ENCODE measurements at places on chromosomes 11 and 22.
A peak's percentile ranks its signal among the peaks of the same experiment; 100 is the strongest.

DNA sequence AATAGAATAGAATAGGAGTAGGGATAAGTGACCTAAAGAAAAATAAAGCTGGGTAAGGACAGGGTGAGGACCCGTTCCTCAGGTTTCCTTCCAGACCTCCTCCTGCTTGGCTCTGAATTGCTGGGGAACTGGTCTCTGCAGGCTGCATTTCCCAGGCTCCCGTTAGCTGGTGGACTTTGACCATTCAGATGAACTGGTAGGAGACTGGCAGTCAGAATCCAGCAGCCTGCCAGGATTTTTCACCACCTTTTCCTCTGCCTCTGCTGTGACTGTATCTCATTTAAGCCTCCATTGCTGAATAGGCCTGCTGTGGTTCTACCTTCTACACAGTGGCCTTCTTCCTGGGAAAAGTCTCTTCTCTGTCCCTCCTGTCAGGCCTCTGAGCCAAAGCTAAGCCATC, 24.6 kb upstream of the SMPD1 start:
- no peak overlapping the region for H3K4me3 ChIP-seq
- H3K27ac ChIP-seq = no peak overlapping the region
- no peaks in the 10 kb centered on the region for H3K36me3 ChIP-seq
- no peak for ATAC-seq
- no peaks in the 10 kb centered on the region for H3K4me1 ChIP-seq

DNA sequence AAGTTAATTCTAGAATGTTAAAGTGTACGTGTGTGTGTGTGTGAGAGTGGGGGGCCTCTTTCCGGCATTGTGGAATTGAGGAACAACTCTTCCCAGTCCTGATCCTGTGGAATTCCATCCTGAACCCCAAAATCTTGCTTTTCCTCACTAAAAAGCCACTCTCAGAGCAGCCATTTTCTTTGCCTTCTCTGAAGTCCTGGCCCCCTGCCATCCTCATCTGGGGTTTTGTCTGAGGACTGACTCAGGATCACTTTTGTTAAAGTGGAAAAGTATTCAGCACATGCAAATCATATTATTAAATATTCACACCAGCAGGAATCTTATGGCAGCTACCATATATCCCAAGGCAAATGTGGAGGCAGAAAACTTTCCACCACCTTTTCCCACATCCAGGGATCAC, 3.8 kb downstream of the SCN4B start:
- no peak overlapping the region for H3K4me3 ChIP-seq
- H3K27me3 ChIP-seq = peaks cover 54% of the 10 kb centered on the region
- no peak overlapping the region for H3K27ac ChIP-seq
- H3K36me3 ChIP-seq = no peaks in the 10 kb centered on the region
- ATAC-seq = no peak
- peaks cover 22% of the 10 kb centered on the region for H3K4me1 ChIP-seq

GRCh38 chr11:133545199-133545803, 13.0 kb upstream of the OPCML start:
- peaks cover 32% of the 10 kb centered on the region for H3K27me3 ChIP-seq
- no peaks in the 10 kb centered on the region for H3K36me3 ChIP-seq
- H3K27ac ChIP-seq = no peak overlapping the region
- H3K4me3 ChIP-seq = no peak overlapping the region

DNA sequence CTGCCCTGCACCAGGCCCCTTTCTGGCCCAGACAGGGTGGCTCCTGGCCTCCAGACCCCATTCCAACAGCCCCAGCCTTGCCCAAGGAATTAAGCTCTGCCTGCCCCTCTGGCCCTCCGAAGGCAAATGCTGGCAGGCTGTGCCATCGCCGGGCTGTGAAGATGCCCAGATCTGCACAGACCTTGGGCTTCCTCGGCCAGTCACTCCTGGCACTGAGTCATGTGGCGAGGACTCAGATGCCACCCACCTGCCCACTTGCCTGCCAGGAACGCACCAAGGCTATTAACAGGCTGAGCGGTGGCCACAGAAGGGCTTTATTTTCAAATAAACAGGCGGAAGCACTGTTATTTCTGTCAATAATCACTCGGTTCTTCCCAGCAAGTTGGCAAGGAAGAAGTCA, 50.3 kb upstream of the TTLL12 start:
- peaks cover 27% of the 10 kb centered on the region for H3K4me1 ChIP-seq
- H3K27ac ChIP-seq = no peak overlapping the region
- no peaks in the 10 kb centered on the region for H3K27me3 ChIP-seq
- no peak overlapping the region for H3K4me3 ChIP-seq
- H3K36me3 ChIP-seq = peaks cover 58% of the 10 kb centered on the region
- no peak for ATAC-seq

GRCh38 chr11:73275381-73275750, 3.2 kb downstream of the P2RY6 start:
- no peak overlapping the region for H3K27ac ChIP-seq
- H3K36me3 ChIP-seq = no peaks in the 10 kb centered on the region
- ATAC-seq = no peak
- H3K4me3 ChIP-seq = peak overlapping the region; percentile 10
- H3K4me1 ChIP-seq = no peaks in the 10 kb centered on the region
- peaks cover 7% of the 10 kb centered on the region for H3K27me3 ChIP-seq

GRCh38 chr11:17845431-17845881, 110.9 kb downstream of the KCNC1 start:
- ATAC-seq = peak; percentile 84
- no peak overlapping the region for H3K4me3 ChIP-seq
- peaks cover 5% of the 10 kb centered on the region for H3K36me3 ChIP-seq
- H3K27me3 ChIP-seq = no peaks in the 10 kb centered on the region
- no peak overlapping the region for H3K27ac ChIP-seq

DNA sequence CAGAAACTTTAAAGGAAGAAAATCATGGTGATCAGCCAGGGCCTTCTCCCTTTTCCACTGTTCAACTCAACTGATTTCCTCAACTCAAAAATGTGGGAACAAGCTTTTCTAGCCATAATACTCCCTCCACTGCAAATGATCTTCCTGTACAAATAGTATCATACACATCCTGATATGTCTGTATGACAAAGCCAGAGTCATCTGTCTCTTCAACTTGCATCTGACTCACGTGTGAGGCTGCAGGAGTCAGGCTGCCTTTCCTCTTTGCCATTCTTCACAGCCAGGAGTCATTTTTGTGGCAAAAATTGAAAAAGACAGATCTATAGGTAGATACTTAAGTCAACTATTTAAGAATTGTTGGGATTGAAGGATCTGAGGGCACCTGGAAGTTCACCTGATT, 13.3 kb downstream of the PATZ1 start:
- no peaks in the 10 kb centered on the region for H3K36me3 ChIP-seq
- no peak for ATAC-seq
- peaks cover 9% of the 10 kb centered on the region for H3K4me1 ChIP-seq
- no peaks in the 10 kb centered on the region for H3K27me3 ChIP-seq
- no peak overlapping the region for H3K27ac ChIP-seq
- H3K4me3 ChIP-seq = no peak overlapping the region

- no peak overlapping the region for H3K27ac ChIP-seq
- H3K36me3 ChIP-seq = no peaks in the 10 kb centered on the region
- H3K4me1 ChIP-seq = no peaks in the 10 kb centered on the region
- no peaks in the 10 kb centered on the region for H3K27me3 ChIP-seq
- no peak for ATAC-seq
Measured at GRCh38 chr11:35969089-35970042, 25.5 kb downstream of the LDLRAD3 start.

- H3K36me3 ChIP-seq = no peaks in the 10 kb centered on the region
- H3K4me3 ChIP-seq = no peak overlapping the region
- H3K27ac ChIP-seq = no peak overlapping the region
- ATAC-seq = no peak
- H3K27me3 ChIP-seq = peaks cover 5% of the 10 kb centered on the region
Measured at GRCh38 chr11:39968071-39968470, 1491.4 kb downstream of the LRRC4C start.

DNA sequence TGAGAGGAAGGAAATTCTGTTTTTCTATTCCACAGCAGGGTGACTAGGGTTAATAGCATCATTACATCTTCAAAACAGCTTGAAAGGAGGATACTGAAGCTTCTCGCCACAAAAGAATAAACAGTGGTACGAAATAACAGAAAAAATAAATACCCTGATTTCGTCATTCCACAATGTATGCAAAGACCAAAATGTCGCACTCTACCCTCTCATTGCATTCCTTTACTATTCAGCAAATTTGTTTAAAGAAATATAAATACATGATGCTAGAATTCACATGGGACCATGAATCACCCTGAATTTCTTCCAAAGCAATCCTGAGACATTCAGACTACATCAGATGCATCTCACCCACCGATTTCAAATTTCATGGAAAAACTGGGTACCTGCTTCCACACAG, 112.3 kb upstream of the TOP3B start:
- H3K4me1 ChIP-seq = no peaks in the 10 kb centered on the region
- ATAC-seq = no peak
- H3K27ac ChIP-seq = no peak overlapping the region

- H3K27ac ChIP-seq = peak overlapping the region; percentile 76
- H3K27me3 ChIP-seq = no peaks in the 10 kb centered on the region
- H3K36me3 ChIP-seq = no peaks in the 10 kb centered on the region
- peak; percentile 88 for ATAC-seq
Measured at GRCh38 chr11:73177778-73178539, 35.8 kb upstream of the FCHSD2 start.

DNA sequence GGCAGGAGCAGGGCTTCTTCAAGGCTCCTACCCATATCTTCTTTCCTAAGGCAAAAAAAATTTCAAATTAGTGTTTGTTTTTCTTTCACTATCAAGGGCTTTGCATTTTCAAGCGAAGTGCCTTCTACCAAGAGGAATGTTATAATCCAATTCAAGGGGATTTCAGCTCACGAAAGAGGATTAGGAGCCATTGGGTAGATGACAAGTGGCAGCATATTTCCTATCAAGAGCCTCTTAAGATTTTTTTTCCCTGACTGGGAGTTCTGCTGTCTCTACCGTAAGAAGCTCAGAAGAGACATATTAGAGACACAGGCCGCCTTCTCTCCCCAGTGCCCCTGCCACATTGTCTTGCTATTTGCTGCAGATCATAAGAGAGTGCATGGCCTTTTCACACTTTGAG, 55.9 kb upstream of the BMAL1 start:
- no peak overlapping the region for H3K4me3 ChIP-seq
- no peaks in the 10 kb centered on the region for H3K36me3 ChIP-seq
- H3K27ac ChIP-seq = no peak overlapping the region
- no peak for ATAC-seq
- no peaks in the 10 kb centered on the region for H3K4me1 ChIP-seq

DNA sequence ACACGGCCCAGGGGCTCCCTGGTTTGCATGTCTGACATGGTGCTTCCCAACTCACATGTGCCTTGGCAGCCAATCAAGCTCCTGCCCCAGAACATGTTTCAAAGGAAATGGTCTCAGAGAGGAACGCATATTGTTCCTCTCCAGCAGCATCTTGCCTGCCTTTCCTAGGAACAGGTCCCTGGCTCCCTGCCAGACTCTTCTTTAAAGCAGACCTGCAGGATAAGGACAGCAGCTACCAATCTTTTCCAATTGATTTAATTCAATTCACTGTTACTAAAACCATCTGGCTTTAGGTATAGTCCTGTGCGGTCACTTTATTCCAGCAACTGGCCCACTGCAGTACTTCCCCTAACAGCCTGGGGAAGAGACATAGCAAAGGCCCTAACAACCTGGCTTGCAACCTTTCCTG, 79.9 kb downstream of the AMBRA1 start:
- no peaks in the 10 kb centered on the region for H3K36me3 ChIP-seq
- no peaks in the 10 kb centered on the region for H3K4me1 ChIP-seq
- H3K27ac ChIP-seq = no peak overlapping the region
- peak; percentile 51 for ATAC-seq
- H3K27me3 ChIP-seq = no peaks in the 10 kb centered on the region

DNA sequence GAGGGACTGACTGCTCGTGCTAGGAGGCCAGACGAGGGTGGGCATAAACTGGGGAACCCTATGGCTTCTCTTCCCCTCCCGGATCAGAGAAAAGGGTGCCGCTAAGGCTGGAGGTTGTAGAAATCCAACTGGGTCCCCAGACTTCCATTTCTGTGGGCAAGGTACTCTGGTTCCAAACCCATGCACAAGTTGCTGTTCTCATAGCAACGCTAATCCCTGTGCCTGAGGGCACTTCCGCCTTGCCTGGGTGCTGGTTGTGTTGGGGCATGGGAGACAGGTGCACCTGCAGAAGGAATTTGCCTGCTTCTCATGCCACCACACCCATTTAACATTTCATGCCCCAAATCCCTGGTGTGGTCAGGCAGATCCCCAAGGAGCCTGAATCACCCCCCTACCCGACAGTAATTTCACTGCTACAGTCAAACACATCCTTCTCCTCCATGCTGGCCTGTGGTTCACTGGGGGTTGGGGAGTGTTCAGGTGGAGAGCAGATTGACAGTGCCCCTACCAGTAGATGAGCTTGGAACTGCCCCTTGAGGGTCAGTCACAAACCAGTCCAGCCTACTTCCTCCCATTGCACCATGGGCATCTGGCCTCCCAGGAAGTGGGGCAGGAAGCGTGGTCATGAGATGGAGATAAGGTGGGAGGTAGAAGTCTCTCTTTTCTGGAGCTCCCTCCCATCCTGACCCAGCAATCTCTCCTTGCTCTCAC, 1.2 kb downstream of the C2CD2L start:
- ATAC-seq = no peak
- H3K4me3 ChIP-seq = peak overlapping the region; percentile 100
- peaks cover 48% of the 10 kb centered on the region for H3K4me1 ChIP-seq
- peaks cover 29% of the 10 kb centered on the region for H3K36me3 ChIP-seq
- H3K27me3 ChIP-seq = no peaks in the 10 kb centered on the region

- no peak for ATAC-seq
- H3K27ac ChIP-seq = no peak overlapping the region
- no peaks in the 10 kb centered on the region for H3K36me3 ChIP-seq
- H3K4me1 ChIP-seq = peaks cover 3% of the 10 kb centered on the region
- H3K27me3 ChIP-seq = no peaks in the 10 kb centered on the region
Measured at GRCh38 chr11:66877588-66878385, 20.9 kb downstream of the LRFN4 start.

DNA sequence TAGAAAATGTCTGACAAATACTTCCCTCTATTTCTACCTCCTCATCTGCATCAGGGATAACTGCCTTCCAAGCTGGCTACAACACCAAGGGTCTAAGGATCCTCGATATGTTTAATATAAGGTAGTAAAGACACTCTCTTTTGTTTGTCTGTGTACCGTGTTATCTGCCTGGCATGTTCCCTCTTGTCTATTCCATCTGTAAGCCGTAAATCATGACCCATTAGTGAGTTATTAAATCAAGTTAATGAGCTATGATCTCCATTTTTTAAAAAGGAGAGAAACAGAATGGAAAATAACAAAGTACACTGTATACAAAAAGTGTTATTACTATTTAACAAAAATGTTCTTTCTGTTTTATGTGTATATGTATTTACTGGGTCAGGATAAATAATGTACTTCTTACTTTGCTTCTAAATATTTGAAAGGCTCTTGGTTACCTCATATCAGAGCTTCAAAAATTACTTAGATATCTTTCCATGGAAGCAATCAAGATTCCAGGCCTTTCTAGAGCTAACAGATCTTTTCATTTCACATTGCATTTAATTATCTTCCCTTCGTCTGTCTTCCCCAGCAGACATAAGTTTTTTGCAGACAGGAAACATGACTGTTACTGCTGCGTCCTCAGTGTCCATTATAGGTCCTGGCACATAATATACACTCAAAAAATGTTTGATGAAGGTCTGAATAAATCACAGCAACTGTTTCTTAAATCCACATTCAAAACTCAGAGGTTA, 342.6 kb upstream of the CCDC90B start:
- no peak overlapping the region for H3K4me3 ChIP-seq
- no peak overlapping the region for H3K27ac ChIP-seq
- no peaks in the 10 kb centered on the region for H3K27me3 ChIP-seq
- no peaks in the 10 kb centered on the region for H3K36me3 ChIP-seq
- ATAC-seq = no peak

- no peak overlapping the region for H3K4me3 ChIP-seq
- H3K27ac ChIP-seq = no peak overlapping the region
- H3K4me1 ChIP-seq = no peaks in the 10 kb centered on the region
Measured at GRCh38 chr11:17635551-17635938, 83.8 kb upstream of the MYOD1 start.

GRCh38 chr11:119486691-119487259, 63.8 kb upstream of the THY1 start:
- no peak overlapping the region for H3K27ac ChIP-seq
- no peaks in the 10 kb centered on the region for H3K36me3 ChIP-seq
- ATAC-seq = no peak

Data from gastroesophageal sphincter (tissue), 4 donors.